ENCODE measurements at places on chromosomes 16 and 17.

DNA sequence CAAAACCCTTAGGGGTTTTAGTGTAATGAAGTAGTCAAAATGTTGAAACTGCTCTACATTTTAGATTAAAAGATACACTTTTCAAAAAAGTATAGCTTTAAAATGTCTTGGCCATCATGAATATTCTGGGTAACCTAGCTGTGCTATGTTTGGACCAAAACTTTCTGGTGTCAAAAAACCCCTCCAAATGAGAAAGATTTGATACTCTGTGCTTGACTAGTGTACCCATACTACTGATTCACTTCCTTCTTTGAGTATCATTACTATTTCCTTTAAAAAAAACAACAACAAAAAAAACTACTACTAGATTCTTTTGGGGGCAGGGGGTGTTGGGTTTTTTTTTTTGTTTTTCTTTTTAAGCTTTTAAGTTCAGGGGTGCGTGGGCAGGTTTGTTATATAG is 37.3 kb downstream of the PTRH2 start:
- no peak for DNase-seq

DNA sequence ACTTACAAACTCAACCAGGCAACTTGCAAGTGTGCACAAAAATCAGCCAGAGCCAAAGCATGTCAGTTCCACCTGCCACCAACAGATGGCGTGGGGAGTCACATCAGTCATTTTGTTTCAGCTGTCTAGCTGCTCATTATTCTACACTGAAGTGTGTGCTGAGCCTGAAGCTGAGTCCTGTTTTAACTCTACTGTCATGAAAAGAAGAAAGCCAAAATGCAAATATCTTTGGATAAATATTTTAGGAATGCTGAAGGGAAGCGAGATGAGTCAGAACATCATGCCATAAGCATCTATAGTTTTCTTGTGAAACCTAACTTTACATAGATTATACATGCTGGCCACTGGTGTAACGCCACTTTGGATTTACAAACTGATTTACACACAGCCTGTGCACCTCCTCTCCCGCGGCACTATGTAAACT is 172.6 kb downstream of the CDK5R1 start:
- peak; percentile 74 for DNase-seq

DNA sequence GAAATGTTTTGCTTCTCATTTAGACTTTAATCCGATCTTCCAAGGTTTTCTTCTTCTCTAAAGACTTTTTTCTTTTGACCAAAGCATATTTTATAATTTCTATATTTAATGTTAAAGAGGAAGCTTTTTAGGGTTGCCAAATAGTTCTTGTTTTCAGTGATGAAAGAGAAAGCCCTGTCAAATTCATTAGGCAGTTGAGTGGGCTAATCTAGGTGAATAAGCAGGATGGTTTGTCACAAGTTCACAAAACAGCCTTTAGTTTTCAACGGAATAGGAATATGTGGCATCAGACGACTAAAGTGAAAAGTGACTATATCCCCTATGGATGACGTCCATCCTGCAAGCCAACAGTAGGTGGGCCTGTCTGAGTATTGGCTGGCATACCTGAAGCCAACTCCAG is 118.8 kb downstream of the NLK start:
- DNase-seq, result no peak

GRCh38 chr17:40535924-40536294 is 29.4 kb downstream of the CCR7 start:
- no peak for DNase-seq

DNA sequence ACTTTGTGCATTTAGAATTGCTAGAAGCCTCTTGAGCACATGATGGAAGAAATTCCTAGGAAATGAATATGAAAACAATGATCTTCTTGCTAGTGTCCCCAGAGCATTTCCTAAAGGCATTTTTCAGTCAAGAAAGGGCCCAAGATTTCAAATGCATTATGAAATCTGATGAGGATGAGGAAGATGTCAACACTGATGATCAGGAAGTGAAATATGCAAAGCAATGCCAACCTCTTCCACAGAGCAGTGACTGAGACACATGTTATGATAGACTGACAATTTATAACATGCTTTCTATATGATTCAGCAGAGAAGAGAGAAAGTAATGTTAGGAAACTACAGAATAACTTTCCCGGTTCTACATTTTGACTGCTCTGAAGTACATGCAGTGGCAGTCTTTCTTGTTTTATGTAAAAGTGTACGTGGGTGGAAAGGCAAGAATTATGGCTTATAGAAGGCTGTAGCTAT is 859.1 kb upstream of the GOT2 start:
- no peak for DNase-seq

- no peak for DNase-seq
Observed at GRCh38 chr16:4556580-4556979, 440 bp downstream of the C16orf96 start.

DNA sequence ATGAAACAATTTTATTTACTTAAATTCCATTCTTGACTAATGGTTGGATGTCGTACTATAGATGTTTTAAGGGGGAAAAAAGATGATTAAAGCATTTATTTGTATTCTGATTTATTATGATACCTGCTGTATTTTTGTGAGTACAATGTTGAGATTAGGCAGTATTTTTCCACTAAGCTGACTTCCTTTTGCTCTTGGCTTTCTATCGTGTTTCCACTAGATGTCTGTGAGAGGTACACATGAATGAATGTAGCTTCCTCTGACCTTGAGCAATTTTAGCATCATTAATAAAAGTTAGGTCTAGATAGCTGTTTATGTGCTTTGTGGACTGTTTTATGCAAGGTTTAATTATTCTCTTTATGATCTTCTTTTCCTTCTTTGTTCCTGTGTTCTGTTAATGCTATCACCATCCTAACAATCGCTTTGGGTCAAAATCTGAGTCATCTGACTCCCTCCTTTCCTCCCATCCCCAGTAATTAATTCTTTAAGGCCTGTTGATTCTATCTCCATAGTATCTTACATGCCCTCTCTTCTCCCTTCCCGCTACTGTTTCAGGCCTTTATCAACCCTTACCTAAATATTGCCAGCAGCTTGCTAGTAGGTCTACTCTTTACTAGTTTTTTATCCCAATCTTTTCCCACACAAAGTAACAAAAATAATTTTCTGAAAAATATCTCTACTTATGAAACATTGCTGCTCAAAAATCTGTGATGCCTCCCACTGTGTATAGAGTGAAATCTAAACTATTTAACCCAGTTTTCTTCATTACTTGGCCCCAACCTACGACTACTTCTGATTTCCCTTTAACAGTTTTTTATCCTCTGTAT is 76.0 kb downstream of the VMP1 start:
- no peak for DNase-seq

DNA sequence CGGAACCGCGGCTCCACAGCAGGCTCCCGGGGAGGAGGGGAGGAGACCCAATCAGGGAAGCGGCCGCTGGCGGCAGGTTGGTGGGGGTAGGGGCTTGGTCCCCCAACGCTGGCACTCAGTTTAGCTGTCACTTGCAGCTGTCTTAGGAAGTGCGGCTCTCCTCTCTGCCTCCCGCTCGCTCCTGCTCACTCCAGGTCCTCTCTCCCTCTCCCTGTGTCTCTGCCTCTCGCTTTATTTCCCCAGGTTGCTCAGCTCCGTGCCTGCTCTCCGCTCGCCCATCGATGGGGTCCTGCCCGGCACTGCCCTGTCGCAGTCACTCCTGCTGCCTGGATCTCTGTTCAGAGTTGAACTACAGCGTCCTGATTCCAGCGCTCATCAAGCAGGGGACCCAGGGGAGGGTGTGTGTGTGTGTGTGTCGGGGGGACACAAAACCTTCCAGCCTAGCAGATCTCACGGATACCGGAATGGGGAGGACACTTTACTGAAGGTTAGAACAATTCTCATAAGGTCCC is 145.6 kb downstream of the ENGASE start:
- DNase-seq, result no peak

DNA sequence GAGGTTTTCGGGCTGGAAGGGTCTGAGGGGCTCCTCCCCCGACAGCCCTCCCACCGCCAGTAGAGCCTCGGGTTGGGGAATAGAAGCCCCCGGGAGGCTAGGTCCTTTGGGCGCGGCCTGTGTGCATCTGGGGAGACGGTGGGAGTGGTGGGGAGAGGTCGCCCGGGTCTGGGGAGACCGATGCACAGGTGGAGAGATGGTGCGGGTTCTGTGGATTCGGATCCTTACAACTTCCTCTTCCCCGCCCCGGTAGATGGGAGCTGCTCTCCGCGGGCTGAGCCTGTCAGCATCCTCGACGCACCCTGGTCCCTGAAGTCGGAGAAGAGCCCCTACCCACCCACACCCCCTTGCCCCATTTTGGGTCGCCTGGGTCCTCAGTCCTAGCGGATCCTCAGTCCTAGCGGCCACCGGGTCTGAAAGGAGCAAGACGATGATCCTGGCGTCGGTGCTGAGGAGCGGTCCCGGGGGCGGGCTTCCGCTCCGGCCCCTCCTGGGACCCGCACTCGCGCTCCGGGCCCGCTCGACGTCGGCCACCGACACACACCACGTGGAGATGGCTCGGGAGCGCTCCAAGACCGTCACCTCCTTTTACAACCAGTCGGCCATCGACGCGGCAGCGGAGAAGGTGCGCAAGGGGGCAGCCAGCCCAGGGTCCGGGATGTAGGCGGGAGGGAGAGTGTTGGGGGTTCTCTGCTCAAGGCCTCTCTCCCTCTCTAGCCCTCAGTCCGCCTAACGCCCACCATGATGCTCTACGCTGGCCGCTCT is 790 bp downstream of the BCKDK start:
- no peak for DNase-seq

DNA sequence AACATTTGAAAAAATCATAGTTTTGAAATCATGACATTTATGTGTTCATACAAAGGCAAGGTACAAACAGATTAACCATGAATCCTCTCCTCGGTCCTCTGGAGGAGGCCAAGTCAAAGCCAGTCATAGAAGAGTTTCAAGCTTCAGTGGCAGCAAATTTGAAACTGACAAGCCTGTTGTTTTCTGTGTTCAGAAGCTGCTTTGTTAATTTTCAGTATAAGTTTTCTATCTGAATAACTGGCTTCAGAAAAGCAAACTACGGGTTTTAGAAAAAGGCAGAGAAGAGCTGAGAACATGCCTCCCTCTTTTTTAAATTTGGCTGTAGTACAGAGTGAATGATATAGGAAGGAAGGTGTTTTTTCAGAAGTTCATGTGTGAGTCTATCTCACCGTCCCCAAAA is 79.6 kb upstream of the CLEC18B start:
- no peak for DNase-seq

- DNase-seq, result no peak
Observed at GRCh38 chr17:3907483-3908216, 8.6 kb downstream of the P2RX1 start.

DNA sequence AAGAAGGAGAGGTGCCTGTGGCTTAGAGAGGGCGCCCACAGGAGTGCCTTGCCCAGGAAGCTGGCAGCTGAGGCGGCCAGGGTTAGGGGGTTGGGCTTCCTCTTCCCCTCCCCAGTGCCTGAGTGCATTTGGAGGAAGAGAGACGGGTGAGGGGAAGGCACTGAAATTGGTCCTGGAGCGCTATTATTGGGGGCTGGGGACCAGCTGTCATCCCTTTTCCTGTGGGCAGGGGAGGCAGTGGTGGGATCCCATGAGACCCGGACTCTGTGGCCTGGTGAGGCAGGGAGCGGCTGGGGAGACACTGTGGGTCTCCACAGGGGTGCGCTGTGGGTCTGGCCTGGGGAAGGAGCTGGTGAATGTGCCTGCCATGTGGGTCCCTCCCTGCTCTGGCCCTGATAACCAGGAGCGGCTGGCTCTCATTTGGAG is 259.7 kb downstream of the SEC14L1 start:
- DNase-seq, result no peak

DNA sequence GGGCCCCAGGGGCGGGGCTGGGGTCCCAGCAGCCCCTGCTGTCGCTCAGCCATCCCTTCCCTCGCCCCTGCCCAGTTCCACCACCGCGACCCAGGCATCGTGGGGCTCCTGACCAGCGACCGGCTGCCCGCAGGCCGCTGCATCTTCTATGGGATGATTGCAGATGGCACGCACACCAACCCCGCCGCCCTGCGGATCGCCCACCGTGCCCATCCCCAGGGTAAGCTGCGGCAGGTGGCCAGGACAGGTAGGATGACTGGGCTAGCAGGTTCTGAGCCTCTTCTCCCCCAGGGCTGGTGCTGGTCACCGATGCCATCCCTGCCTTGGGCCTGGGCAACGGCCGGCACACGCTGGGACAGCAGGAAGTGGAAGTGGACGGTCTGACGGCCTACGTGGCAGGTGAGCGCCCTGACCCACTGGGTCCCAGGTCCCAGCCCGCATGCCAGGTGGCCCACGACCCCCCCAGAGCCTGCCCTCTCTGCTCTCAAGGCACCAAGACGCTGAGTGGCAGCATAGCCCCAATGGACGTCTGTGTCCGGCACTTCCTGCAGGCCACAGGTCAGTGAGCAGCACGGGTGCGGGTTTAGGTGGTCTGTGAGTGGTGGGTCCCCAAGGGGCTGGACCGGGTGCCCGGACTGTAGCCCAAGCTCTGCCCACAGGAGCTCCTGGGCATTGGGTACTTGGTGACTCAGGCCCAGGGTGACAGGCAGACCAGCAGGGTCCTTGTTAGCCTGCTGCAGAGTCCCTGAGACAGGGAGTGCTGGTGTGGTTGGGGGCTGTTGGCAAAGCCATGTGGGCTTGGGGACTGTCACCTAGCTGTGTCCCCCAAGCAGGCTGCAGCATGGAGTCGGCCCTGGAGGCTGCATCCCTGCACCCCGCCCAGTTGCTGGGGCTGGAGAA is 2.8 kb downstream of the CEMP1 start:
- DNase-seq, result no peak

DNA sequence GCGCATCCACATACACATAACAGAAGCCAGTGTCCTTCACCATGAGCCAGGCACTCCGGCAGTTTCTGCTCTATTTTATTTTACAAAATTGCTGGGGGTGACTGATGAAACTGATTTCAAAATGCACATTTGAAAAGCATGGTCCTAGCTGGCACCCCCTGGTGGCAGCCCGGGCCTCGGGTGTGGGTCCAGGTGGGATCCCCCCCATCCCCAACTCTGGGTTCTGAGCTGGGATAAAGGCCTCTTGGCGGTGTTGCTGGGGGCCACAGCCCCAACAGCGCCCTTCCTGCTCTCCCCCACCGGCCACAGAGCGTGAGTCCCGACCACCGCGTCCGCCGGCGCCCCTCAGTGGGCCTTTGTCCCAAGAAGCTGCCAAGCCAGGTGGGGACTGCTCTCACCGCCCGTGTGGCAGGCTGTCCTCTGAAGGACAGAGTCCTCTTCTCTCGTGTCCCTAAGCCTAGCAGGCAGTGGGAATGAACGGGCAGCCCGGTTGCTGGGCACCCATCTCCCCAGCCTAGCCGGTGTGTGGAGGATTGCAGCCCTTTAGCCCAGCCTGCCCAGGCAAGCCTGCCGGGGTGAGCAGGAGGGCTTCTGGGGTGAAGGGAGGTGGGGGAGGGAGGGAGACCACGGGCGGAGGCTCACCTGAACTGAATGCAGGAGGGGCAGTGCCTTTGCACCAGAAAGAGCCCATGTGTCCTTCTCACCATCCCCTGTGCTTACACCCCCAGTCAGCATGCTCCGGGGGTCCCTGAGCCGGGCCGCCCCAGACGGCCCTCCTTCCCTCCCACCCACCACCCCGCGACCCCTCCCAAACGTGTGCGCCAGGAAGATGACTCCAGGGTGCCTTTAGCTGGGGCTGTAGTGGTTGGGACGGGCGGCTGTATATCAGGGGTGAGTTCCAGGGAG is 898 bp downstream of the SNAI3 start:
- no peak for DNase-seq

GRCh38 chr16:4487955-4488498 is 11.8 kb downstream of the HMOX2 start:
- DNase-seq, result no peak
